Stimulated activated CD4-positive, alpha-beta T cell treated with anti-CD3 and anti-CD28 coated beads, Interleukin-15, amount 100 ng/mL, for 1 hour (primary cell): ENCODE measurements at places on chromosomes 1 and 21.

DNA sequence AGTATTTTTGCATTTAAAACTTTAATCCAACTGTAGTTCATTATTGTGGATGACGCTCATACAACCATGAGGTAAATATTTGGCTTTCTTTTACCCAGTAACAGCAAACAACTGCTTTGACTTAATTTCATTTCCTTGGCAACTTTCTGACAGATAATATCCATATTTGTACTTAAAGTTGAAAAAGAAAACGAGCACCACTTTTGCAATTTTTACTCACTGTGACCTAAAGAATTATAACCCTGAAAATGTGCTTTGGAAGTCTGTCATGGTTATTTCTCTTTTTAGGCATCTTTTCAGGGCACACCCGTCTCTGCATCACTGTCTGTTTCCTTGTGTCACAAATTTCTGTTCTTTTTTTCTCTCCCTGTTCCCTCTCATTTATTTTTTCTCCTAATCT lies 918 bp upstream of the CD2 start:
- DNase-seq: no peak

- no peak for DNase-seq
These were observed 24.9 kb downstream of the LDLRAP1 start for GRCh38 chr1:25568090-25568833.

- DNase-seq: no peak
These were observed 437.7 kb downstream of the OMA1 start for GRCh38 chr1:58108783-58109182.

DNA sequence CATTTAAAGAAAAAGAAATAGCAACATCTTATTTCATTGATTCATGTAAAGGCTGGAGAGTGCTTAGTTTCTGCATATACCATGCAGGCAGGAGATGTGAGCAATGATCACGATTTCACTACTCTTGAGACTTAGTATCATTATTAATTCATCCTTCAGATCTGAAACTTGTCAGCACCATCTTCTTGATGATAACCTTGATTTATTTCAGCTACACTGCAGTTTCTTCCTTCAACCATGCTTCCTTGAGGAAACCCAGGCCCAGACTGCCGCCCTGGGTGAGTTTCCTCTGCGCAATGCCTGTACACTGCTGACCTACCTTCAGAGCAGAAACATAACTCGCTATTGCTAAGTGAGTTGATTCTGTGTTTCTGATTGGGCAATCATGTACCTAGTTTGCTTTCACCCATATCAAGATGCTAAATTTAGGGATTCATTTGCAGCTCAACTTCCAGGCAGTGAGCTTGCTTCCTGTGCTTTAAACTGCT lies 13.5 kb upstream of the BCL10 start:
- no peak for DNase-seq

GRCh38 chr1:91059157-91059556 lies 37.3 kb upstream of the ZNF644 start:
- DNase-seq: no peak

- DNase-seq: no peak
These were observed 42.6 kb downstream of the TRAPPC10 start for GRCh38 chr21:44054710-44055109.

- DNase-seq: no peak
These were observed 486.9 kb upstream of the USP24 start for GRCh38 chr1:55702064-55702463.

DNA sequence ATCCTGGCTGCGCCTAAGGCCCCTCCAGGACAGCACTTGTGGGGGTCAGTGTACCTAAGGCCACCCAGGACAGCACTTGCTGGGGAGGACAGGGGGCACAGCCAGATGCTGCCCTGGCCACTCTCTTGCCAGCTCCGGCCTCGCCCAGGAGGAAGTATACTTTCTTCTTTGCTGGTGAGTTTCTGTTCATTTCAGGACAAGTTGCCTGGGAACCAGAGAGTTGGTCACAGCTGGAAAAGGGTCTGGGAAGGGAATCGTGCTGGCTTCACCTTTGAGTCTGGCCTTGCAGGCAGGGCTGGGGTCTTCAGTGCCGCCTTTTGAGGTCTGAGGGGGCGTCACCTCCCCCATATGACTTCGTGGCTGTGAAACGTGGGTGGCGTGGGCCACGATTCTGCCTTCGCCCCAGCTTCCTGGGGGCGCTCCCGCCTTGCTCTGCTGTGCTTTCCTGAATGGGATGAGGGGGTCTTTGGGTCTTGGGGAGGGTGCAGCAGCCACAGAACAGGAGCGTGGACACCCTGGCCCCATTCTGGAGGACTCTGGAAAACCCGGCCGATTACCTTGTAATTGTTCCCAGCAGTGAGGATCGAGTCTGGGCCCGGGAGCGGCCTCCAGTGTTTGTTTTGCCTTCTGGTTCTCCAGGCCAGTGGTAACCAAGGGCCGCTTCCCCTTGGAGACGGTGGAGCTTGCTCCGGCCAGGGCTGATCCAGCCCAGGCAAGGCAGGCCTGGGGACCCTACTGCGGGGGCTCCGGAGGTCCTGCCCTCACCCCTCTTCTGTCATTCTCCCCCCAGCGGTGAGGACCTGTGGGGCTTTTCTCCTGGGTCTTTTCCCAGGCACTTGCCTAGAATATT lies 45.9 kb downstream of the SPSB1 start:
- DNase-seq: no peak

GRCh38 chr1:155136748-155137147 lies 1.1 kb downstream of the SLC50A1 start:
- DNase-seq: no peak

- no peak for DNase-seq
These were observed 16.0 kb downstream of the PFKFB2 start for GRCh38 chr1:207069061-207069460.

DNA sequence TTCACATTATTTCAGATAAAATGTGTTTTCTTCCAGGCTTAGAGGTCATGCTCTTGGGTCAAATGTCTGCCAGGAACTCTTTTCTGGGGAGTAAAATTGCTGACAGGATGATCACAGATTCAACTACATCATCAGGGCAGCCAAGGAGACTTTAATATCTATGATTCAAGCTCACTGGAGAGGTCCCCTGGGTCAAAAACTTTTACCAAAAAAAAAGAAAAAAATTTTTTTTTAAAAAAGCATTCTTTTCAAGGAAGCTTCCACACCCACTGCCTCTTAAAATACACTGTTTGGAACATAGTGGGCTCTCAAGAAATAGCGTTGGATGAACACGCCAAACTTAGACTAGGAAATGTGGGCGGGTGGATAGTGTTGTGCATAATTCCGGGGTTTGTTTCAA lies 81.3 kb downstream of the TIAM1 start:
- DNase-seq: no peak

- DNase-seq: no peak
These were observed 19.3 kb upstream of the DNAJC28 start for GRCh38 chr21:33510826-33511225.

- no peak for DNase-seq
These were observed 36.0 kb downstream of the RNU1-1 start for GRCh38 chr1:16478091-16478490.

GRCh38 chr1:176033474-176033873 lies 173.6 kb downstream of the COP1 start:
- no peak for DNase-seq
